ENCODE measurements at places on chromosomes 1 and 21.

- no peak for DNase-seq
Observed at GRCh38 chr1:198185759-198186158, 29.0 kb downstream of the NEK7 start.

DNA sequence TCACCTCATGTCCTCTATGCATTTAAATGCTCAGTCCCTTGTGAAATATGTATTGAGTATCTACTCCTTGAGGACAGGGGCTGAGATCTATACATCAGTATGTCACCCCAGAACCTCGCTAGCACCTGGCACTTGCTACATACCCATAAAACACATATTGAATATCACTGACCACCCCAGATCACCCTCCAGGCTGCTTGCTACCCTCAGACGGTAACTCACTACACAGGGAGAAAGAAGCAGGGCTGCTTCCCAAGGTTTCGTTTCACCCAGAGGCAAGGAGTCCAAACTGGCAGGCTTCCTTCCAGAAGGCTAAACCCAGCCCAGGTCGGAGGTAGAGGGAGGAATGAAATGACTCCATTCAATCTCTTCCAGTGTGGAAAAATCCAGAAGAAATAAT, 8.5 kb downstream of the INKA2 start:
- no peak for DNase-seq

- no peak for DNase-seq
Observed at GRCh38 chr1:60541831-60542532, 468.4 kb upstream of the C1orf87 start.

DNA sequence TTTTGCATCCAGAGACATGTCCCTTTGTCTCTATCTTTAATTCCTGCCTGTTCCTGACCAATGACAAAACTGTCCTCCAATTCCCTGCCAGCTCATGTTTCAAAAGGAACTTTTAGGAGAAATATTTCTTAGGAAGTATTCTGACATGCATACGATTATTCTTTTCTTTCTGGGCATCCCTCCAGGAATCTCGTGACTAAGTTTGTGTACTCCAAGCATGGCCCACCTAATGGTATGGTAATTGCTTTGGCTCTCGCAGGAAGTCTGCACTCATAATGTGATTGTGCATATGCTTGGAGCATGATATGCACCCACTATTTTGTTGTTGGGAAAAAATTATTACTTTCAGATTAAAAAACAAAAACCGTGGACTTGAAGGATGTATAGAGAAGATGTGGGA, 256.4 kb downstream of the PRDM2 start:
- no peak for DNase-seq

- no peak for DNase-seq
Observed at GRCh38 chr1:63861052-63861691, 87.4 kb downstream of the ROR1 start.

DNA sequence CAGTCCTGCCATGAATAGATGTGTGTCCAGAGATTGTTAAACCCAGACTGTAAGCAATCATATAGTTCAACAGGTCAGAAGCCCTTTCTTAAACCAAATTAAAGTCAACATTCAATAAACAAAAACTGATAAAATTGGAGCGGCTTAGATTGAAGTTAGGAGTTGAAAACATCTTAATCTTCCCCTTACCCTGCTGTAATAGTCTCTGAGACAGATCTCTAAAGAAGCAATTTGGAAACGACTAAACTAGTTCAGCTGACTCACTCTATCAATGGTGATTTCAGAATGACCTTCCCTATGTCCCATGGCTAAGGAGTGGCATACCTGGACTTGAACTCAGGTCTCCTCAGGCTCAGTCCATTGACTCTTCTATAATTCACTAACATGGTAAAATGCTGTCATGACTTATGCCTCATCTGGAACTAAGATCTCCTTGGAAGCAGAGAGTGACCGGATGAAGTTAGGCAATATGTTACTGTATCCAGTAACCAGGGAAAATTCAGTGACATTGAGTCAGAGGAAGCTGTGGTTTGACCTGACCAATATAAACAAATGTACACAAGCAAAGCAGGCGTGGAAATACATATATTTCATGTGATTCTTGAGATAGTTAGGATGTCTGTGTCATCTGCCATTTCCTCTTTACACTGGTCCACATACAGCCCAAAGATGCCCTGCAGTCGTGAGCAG, 30.1 kb downstream of the SGIP1 start:
- no peak for DNase-seq

GRCh38 chr1:23102289-23102688, 66.4 kb downstream of the LUZP1 start:
- no peak for DNase-seq

GRCh38 chr1:78619446-78619802, 824 bp upstream of the IFI44L start:
- DNase-seq: peak; percentile 72

DNA sequence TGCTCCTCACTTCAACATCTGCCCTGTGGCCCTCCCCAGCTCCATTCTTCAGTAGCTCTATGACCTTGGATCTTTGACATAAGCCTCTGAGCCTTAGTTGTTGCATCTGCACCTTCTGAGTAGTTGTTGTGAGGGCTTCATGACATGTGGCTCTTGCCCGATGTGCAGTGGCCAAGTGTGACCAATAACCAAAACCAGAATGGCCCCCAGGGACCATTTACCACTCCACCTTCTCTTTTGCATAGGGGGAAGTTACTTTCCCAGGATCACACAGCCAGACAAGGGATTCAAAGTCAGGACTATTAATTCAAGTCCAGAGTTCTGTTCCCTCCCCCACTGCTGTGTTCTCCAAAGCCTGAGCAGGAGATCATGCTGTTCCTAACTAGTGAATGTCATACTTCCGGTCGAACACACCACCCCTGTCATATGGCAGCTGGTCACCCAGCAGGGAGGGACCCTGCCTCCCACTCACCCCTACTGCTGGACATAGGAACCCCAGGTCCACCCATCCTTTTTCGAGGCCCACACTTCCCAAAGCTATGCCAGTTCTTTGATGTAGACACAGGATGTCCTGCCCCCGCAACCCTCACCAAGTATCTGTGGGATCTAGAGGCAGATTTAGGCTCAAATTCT, 4.0 kb downstream of the FGR start:
- DNase-seq: no peak

DNA sequence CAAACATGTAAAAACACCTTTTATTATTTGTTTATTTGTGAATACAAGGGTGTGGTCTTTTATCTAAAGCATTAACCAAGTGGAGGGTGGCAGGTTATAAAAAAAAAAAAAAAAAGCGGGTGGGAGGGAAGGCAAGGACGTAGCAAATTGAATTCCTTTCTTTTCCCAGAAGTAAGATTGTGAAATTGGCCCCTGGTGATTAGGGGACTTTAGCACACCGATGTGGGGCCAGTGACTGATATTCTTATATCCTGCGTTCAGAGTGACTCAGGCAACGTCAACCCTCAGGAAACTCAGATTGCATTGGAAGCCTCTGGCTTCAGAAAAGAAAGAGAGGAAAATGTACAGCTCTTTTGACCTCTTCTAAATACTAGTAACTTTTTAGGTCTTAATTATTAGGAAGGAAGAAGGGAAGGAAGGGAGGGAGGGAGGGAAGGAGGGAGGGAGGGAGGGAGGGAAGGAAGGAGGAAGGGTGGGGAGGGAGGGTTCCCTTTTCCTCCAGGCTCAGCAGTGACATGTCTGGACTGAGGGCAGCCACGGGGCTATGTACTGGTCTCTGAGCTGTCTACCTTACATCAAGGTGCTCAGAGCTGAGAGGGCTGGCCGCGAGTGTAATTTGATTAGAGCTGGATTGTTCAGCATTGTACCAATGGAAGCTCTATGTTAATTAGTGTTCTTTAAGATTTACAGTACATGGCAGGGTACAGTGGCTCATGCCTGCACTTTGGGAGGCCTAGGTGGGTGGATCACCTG, 30.2 kb downstream of the EVA1C start:
- DNase-seq: no peak

GRCh38 chr1:178300352-178300699, 196.4 kb downstream of the CLEC20A start:
- no peak for DNase-seq

GRCh38 chr21:28310171-28310685, 682.4 kb downstream of the LTN1 start:
- no peak for DNase-seq

DNA sequence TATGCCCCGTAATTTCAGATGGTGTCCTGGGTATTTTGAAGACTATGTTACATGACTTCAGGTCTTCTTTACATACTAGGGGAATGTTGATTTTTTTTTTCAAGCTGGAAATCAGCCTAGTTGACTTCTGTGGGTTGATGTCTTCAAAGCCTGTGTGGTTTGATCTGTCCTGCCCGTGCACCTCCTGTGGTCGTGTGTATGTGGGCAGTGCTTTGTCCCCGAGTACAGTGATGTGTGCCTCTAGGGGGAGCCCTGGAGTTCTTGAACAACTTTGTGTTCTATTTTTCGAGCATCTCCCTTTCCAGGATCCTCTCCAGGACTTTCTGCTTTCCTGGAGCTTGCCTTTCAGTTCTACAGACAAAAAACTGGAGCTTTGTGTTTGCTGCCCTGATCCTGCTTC, 28.9 kb downstream of the OBSCN start:
- DNase-seq: peak; percentile 64

GRCh38 chr1:235858766-235859165, 7.9 kb downstream of the LYST start:
- no peak for DNase-seq

GRCh38 chr1:6508816-6509189, 17.3 kb upstream of the PLEKHG5 start:
- DNase-seq: no peak

- DNase-seq: peak; percentile 34
Observed at GRCh38 chr21:31537872-31538576, 121.5 kb upstream of the SOD1 start.

GRCh38 chr1:248831842-248832241, 6.1 kb upstream of the SH3BP5L start:
- no peak for DNase-seq

DNA sequence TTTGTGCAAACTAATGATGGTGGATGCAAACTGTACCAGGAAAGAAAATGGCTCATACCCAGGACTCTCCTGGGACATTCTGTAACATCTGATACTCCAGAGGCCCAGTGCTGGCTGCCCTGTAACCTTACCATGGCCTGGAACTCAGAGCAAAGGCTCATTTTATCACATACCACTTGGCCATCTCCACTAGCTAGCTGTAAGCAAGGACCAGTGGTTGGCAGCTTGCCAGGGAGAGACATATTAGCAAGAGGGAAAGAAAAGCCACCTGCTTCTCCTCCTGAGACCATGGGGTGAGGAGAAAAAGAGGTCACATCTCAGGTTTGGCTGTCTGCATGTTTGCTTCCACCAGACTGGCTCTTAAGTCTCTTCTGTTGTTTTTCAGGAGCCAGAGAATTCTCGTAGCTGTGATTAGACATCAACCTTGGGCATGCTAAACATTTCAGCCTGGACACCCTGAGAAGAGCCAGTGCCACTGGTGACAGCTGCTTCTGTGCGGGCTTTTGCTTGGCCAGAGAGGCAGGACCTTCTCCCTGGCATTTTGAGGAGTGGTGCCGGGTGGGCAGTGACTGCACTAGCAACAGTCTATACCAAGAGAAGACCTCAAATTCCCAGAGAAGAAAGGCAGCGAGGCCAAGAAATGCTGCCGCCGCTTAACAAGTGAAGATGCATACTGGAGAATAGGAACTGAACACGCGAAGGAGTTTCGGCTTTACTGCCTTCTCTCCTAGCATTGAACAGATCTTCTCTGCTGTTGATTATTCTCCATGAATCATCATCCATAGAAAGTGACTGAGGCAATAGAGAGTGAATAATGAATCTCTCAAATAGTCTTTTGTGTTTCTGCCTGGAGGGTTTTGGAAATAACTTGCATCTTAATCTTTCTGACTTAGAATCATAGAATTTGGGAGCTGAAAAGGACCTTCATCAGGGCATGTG, 6.7 kb upstream of the INKA2 start:
- DNase-seq: peak; percentile 53

GRCh38 chr1:87325982-87326738, 2.5 kb upstream of the LMO4 start:
- peak; percentile 83 for DNase-seq

- no peak for DNase-seq
Observed at GRCh38 chr1:94327001-94327690, 89.8 kb upstream of the ARHGAP29 start.

GRCh38 chr1:41751804-41752513, 166.8 kb downstream of the HIVEP3 start:
- no peak for DNase-seq

- DNase-seq: no peak
Observed at GRCh38 chr1:239922778-239923522, 168.7 kb upstream of the FMN2 start.

DNA sequence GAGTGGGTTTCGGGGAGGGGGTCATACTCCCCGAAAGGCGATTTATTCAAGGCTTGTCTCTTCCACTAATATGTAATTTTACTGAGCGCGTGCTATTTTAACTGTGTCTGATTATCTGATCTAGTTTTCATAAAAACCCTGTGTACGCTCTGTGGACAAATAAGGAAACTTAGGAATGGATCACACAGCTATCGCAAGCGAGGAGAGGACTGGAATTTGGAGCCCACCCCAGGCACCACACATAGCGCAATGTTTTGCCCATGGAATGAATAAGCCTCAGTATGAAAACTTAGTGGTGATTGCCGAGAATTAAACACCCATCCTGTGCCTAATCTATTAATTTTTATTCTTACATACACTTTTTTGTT, 9.8 kb upstream of the RAB42 start:
- peak; percentile 53 for DNase-seq

GRCh38 chr1:6181347-6181770, 1.2 kb upstream of the CHD5 start:
- DNase-seq: peak; percentile 41

DNA sequence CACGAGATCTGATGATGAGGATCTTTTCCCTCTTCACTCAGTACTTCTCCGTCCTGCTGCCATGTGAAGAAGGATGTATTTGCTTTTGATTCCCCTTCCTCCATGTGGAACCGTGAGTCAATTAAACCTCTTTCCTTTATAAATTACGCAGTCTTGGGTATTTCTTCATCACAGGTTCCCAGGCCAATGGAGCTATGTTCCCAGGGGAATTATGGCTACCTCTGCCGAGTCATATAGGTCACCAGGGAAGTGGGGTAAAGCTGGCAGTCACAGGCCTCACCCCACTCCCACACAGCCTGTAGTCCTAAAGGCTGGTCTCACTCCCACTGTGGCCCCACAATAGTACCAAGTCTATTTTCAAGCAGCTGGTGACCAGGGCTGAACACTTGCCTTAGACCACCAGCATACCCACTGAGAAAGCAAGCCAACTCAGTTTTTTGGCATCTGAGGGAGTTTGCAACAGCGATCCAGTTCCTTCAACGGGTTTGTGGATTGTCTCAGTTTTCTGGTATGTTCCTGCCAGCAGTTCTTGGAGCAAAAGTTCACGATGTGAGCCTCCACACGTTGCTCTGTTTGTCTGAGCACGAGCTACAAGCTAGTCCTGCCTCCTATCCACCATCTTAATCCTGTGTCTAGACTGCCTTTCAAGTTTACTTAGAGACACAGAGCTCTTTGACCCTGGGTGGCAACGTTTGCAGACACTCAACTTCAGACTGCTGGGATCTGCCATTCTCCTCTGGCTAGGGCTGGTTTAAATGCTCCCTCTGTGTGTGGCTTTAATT, 104.5 kb downstream of the CENPF start:
- DNase-seq: peak; percentile 8

DNA sequence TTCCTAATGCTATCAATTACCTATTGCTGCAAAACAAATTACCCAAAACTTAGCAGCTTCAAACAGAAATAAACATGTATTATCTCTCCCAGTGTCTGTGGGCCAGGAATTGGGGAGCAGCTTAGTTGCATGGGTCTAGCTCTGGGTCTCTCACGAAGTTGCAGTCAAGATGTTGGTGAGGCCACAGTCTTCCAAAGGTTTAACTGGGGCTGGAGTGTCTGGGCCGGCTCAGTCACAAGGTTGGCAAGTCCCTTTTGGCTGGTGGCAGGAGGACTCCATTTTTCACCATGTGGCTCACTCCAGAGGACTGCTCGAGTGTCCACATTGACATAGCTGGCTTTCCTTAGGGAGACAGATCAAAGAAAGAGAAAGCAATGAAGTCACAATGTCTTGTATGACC, 5.0 kb upstream of the LRP8 start:
- no peak for DNase-seq

Measured in NCI-H82 (cell line).